Stimulated activated CD4-positive, alpha-beta T cell treated with anti-CD3 and anti-CD28 coated beads, Interleukin-12 subunit alpha, Interleukin-12 subunit beta, amount 100 ng/mL, for 48 hours (primary cell): ENCODE measurements at places on chromosomes 5 and 9.
A peak's percentile ranks its signal among the peaks of the same experiment; 100 is the strongest.

GRCh38 chr5:148750614-148751013 is 75.8 kb upstream of the ADRB2 start:
- no peak for DNase-seq

- no peak for DNase-seq
These were observed 570.3 kb downstream of the EBF1 start for GRCh38 chr5:158529454-158529853.

DNA sequence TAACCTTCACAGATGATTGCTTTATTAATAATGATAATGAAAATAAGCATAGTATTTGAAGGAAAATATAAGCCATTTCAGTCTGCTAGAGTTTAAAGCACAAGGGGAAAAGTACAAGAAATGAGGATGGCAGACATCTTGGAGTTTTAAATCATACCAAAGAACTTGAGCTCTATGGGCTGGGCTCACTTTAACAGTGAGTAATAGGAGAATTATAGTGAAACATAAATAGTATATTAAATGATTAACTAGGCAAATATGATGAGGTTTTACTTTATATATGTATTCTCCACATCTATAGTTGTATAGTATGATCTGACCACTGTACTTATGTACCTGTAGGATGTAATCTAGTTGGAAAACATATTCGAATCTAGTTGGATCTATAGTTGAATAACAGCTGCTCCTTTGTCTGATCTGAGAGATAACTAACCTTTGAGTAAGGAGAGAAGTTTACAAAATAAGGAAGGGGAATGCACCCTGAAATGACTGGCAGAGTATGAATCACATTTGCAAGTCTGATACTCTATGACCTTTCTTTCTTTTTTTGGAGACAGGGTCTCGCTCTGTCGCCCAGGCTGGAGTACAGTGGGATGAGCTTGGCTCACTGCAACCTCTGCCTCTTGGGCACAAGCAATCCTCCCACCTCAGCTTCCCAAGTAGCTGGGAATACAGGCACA is 17.6 kb downstream of the MEGF9 start:
- no peak for DNase-seq

DNA sequence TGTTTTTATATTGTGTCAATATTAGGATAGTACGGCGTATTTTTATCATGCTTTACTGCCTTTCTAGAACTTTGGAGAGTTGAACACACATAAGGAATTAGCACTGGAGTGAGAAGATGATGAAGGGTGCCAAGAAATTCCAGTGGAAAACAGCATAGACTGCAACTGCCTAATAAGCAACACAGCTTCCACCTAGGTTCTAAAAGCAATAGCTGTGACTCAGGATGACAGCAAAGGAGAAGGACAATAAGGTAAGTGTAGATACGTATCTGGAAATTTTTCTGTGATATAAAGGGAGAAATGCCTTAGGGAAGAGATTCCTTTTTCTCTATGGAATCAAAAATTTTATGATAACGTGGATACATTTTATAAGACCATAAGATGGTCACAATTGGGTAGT is 7.4 kb downstream of the PTPRD start:
- no peak for DNase-seq

DNA sequence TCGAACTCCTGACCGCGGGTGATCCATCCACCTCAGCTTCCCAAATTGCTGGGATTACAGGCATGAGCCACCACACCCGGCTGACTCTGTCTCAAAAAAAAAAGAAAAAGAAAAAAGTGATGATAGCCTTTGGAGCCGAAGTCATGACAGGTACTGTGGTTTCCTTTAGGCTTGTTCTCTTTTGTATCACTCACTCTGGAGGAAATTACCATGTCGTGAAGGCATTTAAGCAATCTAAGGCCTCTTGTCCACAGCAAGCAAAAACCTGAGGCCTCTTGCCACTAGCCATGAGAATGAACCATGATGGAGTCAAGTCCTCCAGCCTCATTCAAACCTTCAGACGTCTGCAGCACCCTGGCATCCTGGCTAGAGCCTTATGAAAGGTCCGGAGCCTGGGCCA is 286.1 kb downstream of the RAB3C start:
- no peak for DNase-seq

GRCh38 chr5:17989567-17990563 is 355.6 kb downstream of the TAF11L14 start:
- no peak for DNase-seq

GRCh38 chr5:147168578-147169327 is 66.1 kb upstream of the STK32A start:
- DNase-seq: no peak

- no peak for DNase-seq
These were observed 113.3 kb upstream of the ZNF608 start for GRCh38 chr5:124859556-124860290.

GRCh38 chr9:119349351-119349825 is 19.8 kb downstream of the BRINP1 start:
- DNase-seq: no peak

- no peak for DNase-seq
These were observed 1174.0 kb downstream of the MAT2B start for GRCh38 chr5:164679461-164679860.

DNA sequence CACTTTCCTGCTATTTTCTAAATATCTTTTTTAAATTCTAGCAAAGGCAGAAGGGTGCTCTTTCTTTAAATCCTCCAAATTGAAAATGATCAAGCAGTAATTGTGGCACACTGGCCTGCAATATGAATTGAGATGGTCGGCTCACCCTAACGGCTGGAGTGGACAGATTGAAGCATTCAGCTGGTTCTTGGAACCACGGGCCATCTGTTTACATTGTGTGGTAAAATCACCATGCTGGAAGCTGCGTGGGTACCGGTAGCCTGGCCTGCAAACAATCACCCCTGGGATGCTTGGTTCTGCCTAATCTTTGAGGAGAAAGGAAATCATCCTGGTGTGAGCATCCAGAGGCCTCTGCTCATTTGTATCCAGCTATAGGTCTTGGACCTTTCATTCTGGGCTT is 289.3 kb downstream of the ZNF608 start:
- no peak for DNase-seq

DNA sequence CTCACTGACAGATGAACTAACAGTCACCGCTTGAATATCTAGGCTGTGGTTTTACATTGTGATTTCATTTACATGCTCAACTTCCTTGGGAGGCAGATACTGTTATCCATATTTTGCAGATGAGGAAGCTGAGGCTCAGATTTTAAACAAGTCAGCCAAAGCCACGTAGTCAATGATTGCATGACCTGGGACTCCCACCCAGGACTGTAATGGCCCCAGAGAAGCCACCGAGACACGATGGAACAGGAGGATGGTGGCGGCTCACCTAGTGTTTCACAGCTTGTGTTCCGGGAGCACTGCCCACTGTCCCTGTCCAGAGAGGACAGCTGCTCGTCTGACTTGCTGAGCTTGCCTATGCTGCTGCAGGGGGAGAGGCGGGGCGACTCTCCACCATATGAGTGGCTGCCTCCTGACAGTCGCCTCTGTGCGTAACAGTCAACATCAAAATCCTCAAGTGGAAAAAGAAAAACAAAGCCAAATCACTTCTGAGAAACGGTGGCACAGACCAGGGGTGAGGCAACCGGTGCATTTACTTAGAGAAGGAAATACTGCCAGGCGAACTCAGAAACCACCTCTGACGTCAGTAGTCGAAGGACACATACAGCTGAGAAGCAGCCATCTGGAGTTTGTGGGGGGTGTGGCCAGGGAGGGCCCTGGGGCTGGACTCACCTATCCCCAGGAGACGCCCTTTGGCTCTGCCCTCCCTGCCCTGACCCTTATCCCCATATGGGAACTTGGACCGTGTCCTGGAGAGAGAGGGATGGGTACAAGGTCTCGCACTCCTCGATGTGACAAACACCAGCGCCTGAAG is 82.5 kb downstream of the PRRT1B start:
- peak; percentile 17 for DNase-seq
